SK-N-SH treated with all-trans-retinoic acid at 6 μM for 48 hours (cell line): ENCODE measurements at places on chromosomes 1 and 21.

- no peak for ATAC-seq
Measured at GRCh38 chr1:206792939-206793607, 20.8 kb upstream of the IL10 start.

GRCh38 chr1:76867342-76868130, at the start of gene ST6GALNAC5:
Gene ST6GALNAC5, plus strand, starts transcription at chr1:76867480.
- ATAC-seq: peak; percentile 69

DNA sequence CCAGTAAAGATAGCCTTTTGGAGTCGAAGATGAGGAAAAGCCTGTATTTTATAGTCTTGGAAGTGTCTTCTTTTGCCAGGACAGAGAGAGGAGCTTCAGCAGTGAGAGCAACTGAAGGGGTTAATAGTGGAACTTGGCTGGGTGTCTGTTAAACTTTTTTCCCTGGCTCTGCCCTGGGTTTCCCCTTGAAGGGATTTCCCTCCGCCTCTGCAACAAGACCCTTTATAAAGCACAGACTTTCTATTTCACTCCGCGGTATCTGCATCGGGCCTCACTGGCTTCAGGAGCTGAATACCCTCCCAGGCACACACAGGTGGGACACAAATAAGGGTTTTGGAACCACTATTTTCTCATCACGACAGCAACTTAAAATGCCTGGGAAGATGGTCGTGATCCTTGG, at the start of gene VCAM1:
Gene VCAM1, plus strand, starts transcription at position 253 of the 400 bp plus-strand sequence. Its CDS starts 119 bp downstream, at position 372.
- ATAC-seq: peak; percentile 17; the same call in 1 of the 3 replicates

GRCh38 chr1:202323731-202324130, 18.0 kb downstream of the UBE2T start:
- ATAC-seq: no peak

DNA sequence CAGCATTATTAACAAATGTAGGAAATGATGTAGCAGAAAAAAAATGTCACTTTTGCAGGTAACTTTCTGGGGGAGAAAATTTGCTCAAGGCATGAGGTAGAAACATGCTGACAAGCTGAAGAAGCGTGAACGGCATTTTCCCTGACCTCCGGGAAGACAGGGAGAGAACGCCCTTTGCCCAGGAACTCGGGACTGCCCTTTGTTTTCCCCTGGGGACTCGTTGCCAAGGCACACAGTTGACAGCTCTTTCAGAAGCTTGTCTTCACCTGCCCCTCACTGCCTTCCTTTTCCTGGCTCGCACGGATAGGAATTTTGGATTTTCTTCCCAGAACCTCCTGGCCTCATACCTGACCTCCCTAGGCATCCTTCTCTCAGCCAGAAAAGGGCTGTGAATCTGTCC, 52.7 kb upstream of the COA6 start:
- no peak for ATAC-seq

- peak; percentile 39 for ATAC-seq
Measured at GRCh38 chr1:25774921-25775771, 24.8 kb upstream of the SELENON start.

- ATAC-seq: peak; percentile 93
Measured at GRCh38 chr21:37564341-37564923, 197.9 kb downstream of the DYRK1A start.

- no peak for ATAC-seq
Measured at GRCh38 chr1:3879787-3880428, 20.2 kb downstream of the C1orf174 start.

GRCh38 chr1:52432807-52433206, 28.4 kb downstream of the PRPF38A start:
- no peak for ATAC-seq

DNA sequence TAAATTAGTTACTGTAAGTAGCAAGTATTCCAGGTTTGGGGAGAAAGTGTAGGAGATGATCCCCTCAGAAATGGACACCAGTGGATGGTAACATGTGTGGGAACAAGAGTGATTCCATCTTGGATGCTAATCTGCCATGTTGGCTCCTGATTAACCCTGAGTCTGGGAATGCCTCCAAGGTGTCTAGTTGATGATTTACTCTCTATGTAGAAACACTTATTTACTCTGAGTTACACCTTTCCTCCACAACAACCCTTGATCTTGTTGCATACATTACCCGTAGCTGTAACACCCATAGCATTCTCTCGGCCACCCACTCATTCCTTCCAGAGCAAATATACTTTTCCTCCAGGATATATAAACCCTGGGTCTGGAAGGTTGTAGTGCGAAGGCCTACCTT, 315.9 kb upstream of the GREM2 start:
- no peak for ATAC-seq

DNA sequence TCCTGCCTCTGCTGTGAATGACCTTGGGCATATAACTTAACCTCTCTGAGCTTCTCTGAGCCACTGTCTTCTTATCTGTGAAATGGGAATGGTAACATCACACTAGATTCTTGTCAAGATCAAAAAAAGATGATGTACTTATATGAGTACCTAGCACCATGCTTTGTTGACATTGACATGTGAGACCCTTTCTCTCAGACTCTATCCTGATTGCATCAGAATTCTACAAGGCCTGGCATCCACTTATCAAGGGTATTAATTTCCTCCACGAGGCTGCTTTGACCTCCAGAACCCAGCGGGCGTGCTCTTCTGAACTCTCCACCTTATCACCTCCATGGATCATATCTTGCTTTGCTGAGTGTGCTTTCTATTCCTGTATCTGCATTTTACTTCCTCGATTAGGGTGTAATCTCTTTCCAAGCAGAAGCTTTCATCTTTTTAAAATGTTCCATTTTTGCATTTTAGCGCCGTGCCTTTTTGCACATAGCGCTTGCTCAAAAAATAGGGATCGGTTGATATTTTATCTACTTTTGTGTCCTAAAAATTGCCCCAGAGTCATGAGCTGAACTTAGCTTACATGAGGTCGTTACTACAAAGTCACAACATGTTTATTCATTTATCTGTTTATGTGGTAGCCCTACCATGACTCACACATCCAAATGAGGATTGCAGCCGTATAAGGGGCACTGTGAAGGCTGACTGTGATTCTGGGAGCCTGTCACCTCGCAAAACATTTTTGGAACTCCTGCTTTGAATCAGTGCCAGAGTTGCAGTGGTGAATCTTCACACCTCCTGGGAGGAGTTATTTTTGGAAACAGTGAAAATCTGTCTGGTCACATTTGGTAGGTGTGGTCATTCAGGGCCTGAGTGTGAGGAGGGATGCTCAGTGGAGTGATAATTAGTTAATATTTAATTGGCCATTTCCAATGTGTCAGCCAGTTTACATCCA, 63.2 kb downstream of the IER5 start:
- peak; percentile 33; the same call in 1 of the 3 replicates for ATAC-seq

- no peak for ATAC-seq
Measured at GRCh38 chr1:12597792-12598191, 20.2 kb downstream of the DHRS3 start.

DNA sequence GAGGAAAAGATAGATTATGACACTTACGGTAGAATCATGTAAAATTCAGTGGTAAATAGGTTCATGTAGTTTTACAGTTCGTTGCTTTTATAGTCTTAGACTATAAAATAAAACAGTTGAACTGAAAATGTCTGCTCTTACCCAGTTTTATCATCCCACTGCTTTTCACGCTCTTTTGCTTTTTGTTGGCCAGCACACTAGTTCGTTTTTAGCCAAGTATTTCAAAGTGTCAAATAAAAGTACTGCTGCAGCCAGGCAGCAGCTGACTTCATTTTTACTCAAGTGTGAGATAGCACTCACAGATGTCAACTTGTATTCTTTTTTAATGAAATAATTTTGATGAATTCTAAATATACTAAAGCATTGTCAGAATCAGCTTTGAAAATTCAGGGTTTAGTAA, 18.5 kb upstream of the BTG3 start:
- ATAC-seq: no peak

DNA sequence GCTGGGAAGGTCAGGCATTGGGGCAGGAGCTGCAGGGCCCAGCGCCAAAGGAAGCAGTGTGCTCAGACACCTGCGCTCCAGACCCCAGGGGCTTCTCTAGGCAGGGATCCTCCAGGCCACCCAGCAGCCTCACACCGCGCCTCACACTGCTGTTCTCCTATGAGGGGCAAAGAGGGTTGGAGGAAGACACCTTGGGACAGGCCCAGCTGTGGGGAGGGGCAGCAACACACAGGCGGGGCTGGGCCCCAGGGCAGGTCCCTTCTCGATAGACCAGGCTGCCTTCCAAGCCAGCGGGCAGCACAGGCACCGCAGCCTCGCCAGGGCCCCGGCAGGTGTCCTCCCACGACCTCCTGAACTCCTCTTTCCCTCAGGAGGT, 20.7 kb upstream of the PRSS38 start:
- peak; percentile 8; the same call in 2 of the 3 replicates for ATAC-seq

GRCh38 chr1:234734412-234734835, 124.4 kb upstream of the IRF2BP2 start:
- ATAC-seq: no peak

- ATAC-seq: peak; percentile 78
Measured at GRCh38 chr1:174815036-174815435, 184.7 kb upstream of the CACYBP start.

GRCh38 chr21:27823652-27824201, 856.8 kb upstream of the ADAMTS5 start:
- no peak for ATAC-seq

DNA sequence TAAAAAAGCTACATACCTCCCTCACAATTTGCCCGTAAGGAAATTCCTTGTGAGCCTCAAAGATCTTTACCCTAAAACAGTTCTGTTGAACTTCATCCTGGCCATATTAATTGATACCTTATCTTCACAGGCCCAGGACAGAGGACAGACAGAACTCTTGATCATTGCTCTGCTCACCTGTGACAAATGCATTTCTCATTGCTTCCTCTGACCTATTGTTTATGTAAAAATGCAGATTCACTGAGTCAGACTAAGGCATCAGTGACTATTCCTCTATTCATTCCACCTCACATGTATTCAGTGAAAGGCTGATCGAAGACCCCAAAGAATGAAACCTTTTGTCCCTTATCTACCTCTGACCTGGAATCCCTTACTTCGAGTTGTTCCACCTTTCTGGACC, 61.0 kb downstream of the BACH1 start:
- no peak for ATAC-seq

- ATAC-seq: no peak
Measured at GRCh38 chr21:44043613-44044012, 31.5 kb downstream of the TRAPPC10 start.

DNA sequence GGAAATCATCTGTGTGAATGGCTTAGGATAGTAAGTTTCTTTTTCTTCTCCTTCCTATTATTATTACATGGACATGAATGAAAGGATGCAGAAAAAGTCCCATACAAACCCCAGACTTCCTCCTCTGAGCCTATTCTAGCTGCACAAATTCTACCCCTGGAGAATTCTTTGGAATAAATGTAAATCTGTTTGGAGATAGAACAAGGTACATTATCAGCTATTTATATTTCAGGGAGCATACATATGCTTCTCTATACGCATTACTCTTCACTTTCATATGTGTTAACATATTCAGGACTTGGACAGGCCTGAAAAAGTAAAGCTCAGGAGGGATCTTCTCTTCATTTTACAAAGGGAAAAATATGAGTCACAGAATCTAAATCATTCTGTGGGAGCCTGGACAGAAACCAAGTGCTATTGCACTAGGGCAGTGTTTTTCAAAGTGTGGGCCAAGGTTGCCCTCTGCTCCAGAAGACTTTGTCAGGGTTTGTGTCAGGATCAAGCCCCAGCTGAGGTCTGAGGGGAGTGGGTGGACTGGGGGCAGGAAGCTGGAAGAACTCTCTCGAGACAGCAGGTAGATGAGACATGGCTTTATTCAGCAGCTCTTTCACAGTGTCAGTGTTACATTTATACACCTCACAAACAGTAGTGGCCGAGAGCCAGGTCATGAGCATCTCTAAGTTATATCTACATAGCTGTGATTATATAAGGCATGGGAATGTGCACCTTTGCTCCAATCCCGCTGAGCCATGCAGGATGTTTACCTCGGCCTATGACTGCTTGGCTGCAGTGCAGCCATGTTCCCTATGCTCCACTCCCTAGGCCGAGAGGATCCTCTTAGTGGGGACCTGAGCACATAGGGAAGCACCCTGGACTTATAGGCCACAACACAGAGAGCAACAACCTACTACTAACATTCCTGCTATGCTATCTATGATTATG, 114.3 kb downstream of the GDAP2 start:
- peak; percentile 54; the same call in 2 of the 3 replicates for ATAC-seq

- no peak for ATAC-seq
Measured at GRCh38 chr21:35606146-35606545, 454.2 kb downstream of the SETD4 start.

DNA sequence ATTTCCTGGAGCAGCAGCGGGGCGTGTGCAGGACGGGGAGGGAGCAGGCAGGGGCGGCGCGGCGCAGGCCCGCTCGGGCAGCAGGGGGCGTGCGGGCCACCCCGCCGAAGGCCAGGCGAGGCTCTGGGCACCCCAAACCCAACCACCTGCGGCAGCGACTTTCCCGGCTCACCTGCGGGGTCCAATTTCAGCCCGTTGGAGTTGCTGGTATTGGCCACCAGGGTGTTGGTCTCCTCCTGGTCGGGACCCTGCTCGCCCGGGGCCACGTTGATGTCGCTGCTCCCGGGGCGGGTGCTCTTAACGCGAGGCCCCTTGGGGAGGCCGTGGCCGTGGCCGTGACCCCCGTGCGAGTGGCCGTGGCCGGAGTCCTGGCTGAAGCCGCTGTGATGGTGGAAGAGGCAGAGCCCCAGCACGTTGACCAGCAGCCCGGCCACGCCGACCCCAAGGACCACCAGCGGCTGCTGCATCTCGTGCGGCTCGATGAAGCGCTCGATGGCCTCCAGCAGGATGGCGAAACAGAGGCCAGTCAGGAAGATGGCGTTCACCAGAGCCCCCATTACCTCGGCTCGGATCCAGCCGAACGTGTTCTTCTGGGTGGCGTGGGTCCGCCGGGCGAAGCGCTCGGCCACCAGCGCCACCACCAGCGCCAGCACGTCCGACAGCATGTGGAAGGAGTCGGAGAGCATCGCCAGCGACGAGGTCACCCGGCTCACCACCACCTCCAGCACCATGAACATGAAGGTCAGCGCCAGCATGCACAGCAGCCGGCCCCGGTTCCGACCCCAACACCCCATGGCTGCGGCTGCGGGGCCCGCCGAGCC, 932 bp downstream of the SLC30A1 start:
- ATAC-seq: peak; percentile 77

GRCh38 chr1:229768232-229768631, 142.2 kb downstream of the URB2 start:
- ATAC-seq: no peak

- no peak for ATAC-seq
Measured at GRCh38 chr1:234899730-234900072, 228.9 kb downstream of the TOMM20 start.

DNA sequence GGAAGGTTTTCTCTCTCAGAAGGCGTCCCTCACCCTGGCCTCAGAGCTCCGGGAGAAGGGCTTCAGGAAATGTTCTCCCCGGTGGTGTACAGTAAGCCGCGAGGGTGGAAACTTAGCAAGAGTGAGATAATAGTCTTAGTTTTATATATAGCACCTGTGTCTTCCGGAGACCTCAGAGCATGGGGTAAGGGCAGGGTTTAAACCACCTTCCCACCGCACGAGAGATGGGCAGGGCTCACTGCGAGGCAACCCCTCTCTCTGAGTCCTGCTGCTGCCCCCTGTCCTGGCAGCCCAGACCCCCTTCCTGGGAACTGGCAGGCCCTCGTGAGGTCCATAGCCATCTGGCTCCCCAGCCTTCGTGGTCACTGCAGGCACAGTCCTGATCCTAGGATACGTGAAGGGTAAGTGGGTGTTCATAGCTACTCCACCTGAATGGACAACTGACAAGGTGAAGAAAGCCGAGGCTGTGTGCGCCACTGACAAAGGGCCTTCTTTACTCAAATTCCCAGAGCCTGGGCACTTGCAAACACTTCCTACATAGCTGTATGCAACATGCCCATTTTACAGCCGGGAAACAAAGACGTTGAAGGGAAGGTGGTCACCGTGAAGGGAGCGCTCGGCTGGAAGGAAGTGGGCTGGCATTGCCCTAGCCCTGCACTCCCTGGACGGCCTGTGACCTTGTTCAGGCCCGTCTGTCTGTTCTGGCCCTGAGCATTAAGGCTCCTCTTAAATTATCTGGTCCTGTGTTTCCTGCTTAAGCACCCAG, 26.9 kb downstream of the ITPKB start:
- ATAC-seq: no peak
